Activated T-helper 17 cell treated with anti-CD3 and anti-CD28 coated beads, Interleukin-2, amount 50 U/mL, for 72 hours (primary cell): ENCODE measurements at places on chromosomes 11 and 22. TPM values are rescaled to one million over a fixed set of nuclear protein-coding genes. Genes with fewer than 3 reads are reported as not detected.

DNA sequence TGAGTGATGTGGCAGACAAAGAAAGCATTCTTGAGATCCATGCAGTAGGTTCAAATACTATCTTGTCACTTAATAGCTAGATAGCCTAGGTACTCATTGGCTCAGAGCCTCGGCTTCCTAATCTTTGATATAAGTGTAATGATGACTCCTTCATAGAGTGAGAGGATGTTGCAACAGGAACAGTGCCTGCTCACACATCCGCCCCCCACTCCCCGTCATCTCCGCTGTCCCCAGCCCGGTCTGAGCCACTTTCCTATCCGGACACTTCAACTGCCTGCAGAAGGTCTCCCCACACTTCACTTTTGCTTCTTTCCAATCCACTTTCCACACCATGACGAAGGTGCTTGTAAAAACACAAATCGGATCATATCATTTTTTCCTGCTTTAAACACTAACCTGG lies 128.8 kb downstream of the NTM start:
- ATAC-seq, result no peak

GRCh38 chr11:39149214-39149613 lies 2310.2 kb downstream of the LRRC4C start:
- no peak for ATAC-seq

Gene NXPE4
- total RNA-seq, result not detected

- ATAC-seq, result no peak
Measured at GRCh38 chr11:58776891-58777710, 45.4 kb upstream of the GLYAT start.

Gene PRRG4
- total RNA-seq, result 0.52 TPM

Gene IFITM2
- total RNA-seq, result 261 TPM

DNA sequence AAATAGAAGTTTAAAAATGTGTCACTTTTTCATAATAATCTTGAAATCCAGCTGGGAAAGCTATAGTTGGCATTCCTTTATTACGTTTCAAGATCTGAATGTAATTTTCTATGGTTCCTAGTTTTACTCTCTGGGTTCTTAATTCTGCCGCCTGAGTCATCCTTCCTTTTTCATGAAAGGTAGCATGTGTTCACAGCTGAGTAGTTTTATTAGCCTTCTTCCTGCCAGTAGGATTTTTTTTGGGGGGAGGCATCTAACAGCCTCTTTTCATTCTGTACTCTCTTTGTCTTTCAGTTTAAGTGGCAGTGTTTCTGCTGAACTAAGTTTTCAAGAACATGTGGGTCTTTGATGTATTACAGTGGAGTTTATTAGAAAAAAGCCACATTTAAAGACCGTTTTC lies 36.5 kb downstream of the OR2AG2 start:
- ATAC-seq, result peak; percentile 39

DNA sequence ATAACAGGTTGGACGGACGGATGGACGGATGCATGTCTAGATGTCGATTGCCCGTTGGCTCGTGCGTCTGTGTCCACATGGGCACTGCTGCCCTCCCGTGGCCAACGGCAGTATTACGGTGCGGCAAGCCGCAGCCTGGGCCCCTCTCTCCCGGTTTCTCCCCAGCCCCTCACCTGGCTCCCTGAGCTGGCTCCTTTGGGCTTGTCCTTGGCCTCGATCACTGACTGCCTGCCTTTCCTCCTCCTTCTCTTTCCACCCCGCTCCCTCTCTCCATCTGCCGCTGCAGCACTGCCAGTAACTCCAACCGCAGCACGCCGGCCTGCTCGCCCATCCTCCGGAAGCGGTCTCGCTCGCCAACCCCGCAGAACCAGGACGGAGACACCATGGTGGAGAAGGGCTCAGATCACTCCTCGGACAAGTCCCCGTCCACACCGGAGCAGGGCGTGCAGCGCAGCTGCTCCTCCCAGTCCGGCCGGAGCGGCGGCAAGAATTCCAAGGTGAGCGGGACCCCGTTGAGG lies 77.3 kb downstream of the SCN3B start:
- ATAC-seq, result peak; percentile 61

DNA sequence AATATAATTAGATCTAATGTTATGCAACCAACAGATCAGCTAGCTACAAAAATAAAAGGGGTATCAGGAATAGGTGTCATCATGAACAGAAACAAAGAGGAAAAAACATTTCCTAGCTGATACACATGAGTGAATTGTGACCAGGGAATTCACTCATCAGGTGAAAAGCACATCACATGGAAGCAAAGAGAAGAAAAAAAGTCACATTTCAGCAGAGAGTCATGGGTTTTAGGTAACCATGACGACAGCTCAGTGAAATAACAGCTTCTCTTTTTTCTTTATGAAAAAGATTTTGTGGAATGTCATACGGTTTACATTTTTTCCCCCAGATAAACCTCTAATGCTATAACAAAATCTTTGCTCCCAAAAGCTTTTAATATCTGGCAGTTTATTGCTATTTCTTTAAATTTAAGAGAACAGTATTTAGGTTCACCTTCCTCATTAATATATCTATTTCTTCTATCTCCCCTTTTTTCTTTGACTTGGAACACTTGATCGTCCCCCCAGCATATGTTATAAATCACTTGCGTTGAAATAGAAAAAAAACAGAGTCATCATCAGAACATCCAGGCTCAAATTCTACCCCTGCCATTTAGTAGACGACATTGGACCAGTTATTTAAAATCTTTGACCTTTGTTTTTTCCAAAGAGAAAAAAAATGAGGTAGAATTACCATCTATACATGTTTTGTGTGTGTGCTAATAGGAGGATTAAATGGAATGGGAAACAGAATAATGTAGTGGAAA lies 5.3 kb downstream of the TYR start:
- ATAC-seq, result no peak

GRCh38 chr11:95219599-95219998 lies 11.4 kb downstream of the SESN3 start:
- no peak for ATAC-seq

Gene POGLUT3
- 9.6 TPM for total RNA-seq

DNA sequence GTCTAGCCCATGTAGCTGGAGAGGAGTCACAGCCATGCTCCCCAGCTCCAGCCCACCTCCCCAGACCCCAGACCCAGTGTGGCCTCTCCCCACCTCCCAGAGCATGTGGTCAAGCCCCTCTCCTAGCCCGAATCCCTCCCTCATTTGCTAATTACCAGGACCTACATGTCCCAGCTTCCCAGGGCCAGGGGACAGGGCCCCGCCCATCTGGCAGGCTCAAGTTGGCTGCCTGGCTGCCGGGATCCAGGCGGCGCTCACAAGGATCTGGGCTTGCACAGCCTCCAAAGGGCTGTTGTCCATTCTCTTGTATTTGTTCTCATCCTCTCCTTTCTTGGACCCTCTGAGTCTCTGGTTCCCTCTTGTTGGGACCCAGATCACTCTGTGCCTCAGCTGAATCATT lies 4.6 kb upstream of the MIF start:
- no peak for ATAC-seq

Gene OVCH2
- not detected for total RNA-seq

- no peak for ATAC-seq
Measured at GRCh38 chr22:21714786-21715185, 20.8 kb downstream of the YPEL1 start.

- ATAC-seq, result no peak
Measured at GRCh38 chr22:47032956-47033647, 270.7 kb downstream of the TBC1D22A start.

- ATAC-seq, result no peak
Measured at GRCh38 chr22:20930004-20930403, 12.8 kb downstream of the CRKL start.

Gene HEPN1
- total RNA-seq, result not detected

Gene NCAM1
- total RNA-seq, result not detected

DNA sequence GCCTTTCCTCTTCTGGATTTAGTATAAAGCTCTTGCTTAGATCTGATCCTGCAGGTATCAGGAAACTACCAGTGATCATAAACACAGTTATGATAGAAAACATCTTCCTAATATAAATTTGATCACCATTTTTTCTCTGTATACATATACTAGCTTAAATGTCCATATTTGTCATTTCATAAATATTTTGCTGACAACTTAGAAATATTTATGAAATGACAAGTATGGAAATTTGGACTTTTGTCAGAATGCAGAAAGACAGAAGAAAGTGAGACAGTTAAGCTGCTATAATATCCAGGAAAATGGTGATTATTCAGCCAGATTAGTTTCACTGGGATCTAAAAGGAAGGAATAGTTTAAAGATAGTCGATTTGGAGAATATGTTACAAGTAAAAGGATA lies 22.8 kb upstream of the TRIM21 start:
- ATAC-seq, result no peak

- ATAC-seq, result no peak
Measured at GRCh38 chr22:33299245-33299956, 241.2 kb upstream of the SYN3 start.

DNA sequence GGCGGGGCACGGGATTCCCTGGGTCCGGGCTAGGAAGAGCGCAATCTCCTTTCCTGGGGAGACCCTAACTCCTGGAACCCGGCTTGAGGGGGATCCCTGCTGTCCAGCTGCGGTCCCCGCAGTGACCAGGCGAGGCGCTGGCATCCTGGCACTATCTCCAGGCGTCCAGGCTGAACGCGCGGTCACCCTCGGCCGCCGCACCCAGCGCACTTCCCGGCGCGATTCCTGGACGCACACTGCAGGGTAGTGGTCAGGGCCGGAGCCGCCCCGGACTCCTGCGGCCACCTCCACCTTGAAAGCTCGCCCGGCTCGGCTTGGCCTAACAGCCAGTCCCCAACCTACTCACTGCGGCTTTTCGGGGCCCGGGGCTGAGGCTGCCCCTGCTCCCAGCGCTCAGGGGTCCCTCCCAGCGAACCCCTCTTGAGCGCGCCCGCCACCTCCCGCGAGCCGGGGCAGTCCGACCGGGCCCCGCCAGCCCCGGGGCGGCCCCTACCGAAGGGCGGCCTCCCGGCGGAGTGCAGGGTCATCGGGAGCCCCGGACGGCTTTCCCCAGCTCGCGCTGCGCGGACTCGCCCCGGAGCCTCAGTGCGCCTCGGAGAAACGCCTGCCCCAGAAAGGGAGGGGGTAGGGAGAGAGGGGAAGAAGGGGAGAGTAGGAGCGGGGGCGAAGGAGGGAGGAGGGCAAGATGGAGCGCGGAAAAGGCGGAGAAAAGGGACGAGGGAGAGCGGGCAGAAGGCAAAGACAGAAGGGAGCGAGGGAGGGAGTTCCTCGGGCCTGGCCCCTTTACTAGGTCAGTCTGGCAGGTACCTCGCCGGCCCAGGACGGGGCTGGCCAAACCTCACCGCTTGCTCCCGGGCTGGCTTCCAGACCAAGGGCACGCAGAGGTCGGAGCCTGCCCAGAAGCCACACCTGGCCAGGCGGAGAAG lies 1.0 kb downstream of the POU2AF3 start:
- ATAC-seq, result no peak

GRCh38 chr11:8201644-8202365 lies 33.0 kb upstream of the RIC3 start:
- no peak for ATAC-seq

Gene ESAM
- 0.50 TPM for total RNA-seq

GRCh38 chr11:24298146-24298545 lies 198.7 kb upstream of the LUZP2 start:
- ATAC-seq, result no peak

GRCh38 chr11:31643857-31644256 lies 134.3 kb downstream of the ELP4 start:
- ATAC-seq, result no peak

- no peak for ATAC-seq
Measured at GRCh38 chr11:121038648-121039409, 14.9 kb downstream of the TBCEL start.

Gene LMNTD2
- 2.7 TPM for total RNA-seq

Gene DDX6
- 149 TPM for total RNA-seq

DNA sequence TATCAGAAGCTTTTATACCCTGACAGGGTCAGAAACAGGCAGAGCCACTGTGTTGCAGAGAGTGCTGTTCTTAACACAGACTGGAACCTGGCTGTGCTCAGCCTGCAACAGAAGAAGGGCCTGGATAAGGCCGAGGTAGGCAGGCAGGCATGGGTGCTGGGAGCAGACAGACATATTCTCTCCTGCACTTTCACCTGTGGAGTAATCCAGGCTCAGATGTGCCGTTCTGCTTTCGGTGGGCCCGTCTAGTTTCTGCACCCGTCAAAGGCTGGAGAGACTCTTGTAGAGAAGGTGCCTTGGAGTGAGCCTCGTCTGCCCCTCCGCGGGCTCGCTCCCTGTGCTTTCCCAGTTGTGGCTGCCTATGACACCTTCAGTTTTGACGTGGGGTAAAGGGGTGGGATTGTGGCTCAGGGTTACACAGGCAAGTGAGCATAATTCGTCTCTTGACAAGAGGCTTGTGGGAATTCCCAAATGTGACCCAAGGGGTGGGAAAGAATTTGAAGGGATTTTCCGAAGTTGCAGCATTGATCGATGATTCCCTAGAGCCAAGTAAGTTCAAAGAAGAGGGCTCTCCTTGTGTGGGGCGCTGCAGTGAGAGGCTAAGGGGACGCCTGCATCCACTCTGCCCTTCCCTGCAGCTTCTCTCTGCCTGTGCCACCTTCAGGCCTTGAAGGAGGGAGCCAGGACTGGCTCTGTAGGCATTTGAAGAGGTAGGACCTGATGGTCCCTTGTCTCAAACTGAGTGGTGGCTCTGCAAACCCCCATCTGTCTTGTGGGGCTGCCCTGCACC lies 16.2 kb upstream of the ST3GAL4 start:
- no peak for ATAC-seq

Gene OR8D1
- total RNA-seq, result not detected

Gene KCNQ1
- 7.0 TPM for total RNA-seq

- no peak for ATAC-seq
Measured at GRCh38 chr11:68659158-68659921, 25.0 kb upstream of the GAL start.

GRCh38 chr11:47950396-47950795 lies 30.0 kb upstream of the PTPRJ start:
- peak; percentile 49 for ATAC-seq

Gene CHRM1
- not detected for total RNA-seq

Gene OR2AT4
- total RNA-seq, result not detected

DNA sequence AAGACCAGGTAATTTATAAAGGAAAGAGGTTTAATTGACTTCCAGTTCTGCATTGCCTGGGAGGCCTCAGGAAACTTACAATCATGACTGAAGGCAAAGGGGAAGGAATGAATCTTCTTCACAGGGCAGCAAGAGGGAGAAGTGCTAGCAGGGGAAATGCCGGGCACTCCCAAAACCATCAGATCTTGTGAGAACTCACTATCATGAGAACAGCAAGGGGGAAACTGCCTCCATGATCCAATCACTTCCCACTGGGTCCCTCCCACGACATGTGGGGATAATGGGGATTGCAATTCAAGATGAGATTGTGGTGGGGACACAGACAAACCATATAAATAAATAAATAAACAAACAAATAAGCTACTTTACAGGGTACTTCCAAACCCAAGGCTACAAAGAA lies 28.8 kb upstream of the EXPH5 start:
- ATAC-seq, result no peak

Gene RPS6KB2
- total RNA-seq, result 62.3 TPM
